ENCODE measurements at places on chromosomes 3 and 15. TPM values are rescaled to one million over a fixed set of nuclear protein-coding genes. Genes with fewer than 3 reads are reported as not detected.

The METTL6 gene
- 30.0 TPM for total RNA-seq

The MESP1 gene
- total RNA-seq: 8.9 TPM

The IGDCC3 gene
- 6.1 TPM for total RNA-seq

The CRYBG3 gene
- total RNA-seq: 16.7 TPM

The FRG2C gene
- not detected for total RNA-seq

The EFCC1 gene
- total RNA-seq: 2.0 TPM

The CPNE9 gene
- total RNA-seq: 16.8 TPM

DNA sequence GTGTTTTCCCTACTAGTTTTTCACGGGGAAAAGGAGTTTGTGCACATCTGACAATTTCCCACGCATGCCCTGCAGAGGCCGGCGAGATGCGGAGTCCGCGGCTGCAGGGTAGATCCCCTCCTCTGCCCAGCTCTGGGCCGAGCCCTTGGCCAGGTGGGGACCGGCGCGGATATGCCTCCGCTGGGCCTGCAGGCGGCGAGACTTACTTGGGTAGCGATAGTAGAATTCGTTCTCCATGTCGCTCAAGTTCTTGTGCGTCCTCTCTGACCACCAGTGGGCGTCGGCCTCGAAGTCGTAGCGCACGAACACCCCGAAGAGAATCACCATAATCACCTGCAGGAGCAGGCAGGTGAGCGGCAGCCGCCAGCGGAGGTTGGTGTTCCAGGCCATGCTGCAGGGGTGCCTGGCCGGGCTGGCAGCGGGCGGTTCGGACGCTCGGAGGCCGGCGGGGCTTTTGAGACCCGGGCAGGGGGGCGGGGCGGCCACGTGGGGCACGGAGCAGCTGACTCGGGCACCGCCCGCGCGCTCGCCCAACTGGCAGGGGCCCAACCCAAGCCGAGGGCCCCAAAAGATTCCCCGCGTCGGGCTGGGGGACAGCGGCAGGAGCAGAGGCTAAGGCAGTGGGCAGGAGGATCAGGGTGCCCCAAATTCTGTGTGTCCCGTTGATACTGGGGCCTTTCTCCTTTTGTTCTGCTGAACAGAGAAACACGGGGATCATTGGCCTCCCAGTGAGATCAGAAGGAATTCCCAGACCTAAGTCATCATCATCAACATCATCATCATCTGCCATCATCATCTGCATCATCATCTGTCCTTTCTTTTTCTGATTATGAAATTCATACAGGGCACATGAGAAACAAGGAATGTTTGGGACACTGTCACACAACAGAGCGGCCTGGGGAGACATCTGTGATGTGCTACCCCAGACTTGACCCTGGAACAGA is at the start of gene RHCG:
RHCG (minus strand) TSS at position 429 of the 944 bp plus-strand sequence; CDS start at position 390, 39 bp downstream.
- peak; percentile 35 for DNase-seq

DNA sequence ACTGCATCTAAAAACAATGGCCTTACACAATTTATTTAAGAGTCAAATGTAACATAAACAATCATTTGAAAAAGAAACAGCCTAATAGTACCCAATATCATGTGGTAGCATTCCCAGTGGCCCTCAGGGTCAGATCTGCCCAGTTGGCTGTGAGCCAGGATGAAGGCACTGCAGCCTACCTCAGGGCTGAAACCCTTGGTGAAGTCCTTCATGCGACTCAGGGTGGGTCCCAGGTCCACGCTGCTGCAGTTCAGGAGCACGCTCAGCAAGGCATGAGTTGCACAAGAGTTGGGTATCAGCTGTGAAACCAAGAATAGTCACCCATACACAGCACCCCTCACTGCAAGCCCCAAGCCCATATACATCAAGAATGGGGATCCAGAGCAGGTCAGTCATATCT is 37.1 kb downstream of the SEMA3G start:
- DNase-seq: no peak

DNA sequence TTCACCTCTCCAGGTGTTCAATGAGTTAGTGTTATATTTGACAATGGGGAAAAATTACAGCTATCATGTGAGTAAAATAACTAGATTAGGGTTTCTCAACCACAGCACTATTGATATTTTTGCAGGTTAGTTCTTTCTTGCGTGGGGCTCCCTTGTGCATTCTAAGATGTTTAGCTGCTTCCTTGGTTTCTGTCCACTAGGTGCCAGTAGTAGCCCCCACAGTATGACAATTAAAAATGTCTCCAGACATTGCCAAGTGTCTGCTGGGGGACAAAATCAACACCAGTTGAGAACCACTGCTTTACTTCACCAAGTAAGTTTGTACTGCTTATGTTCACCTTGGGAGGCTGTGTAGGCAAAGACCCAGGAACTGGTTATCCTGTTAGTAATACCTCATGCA is 618.7 kb downstream of the EDEM1 start:
- DNase-seq: no peak

DNA sequence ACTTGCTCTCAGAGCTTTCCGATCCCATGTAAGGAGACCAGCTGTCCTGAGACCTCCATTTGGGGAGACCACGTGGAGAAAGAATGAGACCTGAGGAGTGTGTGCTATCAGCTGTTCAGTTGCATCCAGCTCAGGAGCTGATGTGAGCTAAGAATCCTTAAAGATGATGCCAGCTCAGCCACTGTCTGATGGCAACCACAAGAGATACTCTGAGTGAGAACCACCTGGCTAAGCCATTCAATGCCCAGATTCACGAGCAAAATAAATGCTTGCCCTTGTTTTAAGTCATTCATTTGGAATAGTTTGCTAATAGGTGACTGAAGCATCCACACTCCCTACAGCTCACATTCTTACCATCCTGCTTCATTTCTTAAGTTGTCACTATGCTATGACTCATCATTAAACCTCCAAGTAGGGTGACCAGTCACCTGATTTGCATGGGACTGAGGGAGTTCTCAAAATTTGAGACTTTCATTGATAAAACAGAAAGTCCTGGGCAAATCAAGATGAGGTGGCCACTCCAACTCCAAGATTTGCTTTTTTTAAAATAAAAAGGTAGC is 56.4 kb downstream of the SPTSSB start:
- DNase-seq: no peak

GRCh38 chr3:31530960-31531335 is 1.8 kb upstream of the STT3B start:
- no peak for DNase-seq

DNA sequence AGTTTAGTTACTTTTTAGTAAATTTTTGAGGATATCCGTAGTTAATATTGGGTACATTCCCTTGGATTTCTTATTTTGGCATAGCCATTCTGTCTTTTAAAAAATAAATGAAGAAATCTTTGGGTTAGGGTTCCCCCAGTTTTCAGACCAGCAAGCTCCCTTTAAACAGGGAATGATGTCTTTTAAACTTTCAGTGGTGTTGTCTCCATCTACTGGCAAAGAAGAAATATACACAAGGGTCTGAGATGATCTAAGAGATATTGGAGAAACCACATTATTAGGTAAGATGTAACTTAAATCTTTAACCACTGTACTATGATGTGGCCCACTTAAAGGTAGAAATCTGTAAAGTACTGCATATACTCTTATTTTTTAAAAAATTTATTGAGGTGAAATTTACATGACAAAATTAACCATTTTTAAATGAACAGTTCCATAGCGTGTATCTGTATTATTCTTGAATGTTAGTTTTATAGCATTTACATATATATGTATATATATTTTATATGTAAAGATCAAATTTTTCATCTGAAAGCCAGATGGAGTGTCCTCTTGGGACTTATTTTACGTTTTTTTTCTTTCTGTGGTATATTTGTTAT is 35.1 kb upstream of the EIF3J start:
- no peak for DNase-seq

- no peak for DNase-seq
Measured at GRCh38 chr3:116849261-116849688, 139.7 kb downstream of the TUSC7 start.

DNA sequence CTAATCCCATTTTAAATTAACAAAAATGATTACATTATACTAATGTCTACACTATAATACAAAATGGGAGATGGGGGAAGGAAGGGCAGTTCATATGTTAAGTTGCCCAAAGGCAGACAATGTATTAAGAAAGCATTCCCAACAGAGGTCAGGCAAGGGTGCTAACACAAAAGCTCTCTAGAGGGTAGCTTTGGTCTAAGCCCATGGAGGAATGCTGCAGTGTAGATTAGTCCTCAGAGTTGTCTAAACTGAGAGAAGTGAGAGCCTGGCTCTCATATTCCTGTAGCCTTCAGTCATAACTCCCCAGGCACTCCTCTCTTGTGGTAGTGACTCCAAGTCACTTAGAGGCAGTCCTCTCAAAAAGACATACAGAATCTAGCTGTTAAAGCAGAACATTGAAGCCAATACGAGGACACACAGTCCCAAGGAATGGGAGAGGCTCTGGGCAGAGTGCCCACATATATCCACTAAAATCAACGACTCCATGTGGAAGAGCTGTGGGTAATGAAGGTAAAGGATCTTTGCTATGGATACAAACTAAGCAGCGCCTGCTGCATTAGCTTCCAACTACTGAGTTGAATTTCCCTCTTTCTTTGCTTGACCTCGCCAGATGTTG is 14.5 kb downstream of the NEK10 start:
- DNase-seq: no peak

- no peak for DNase-seq
Measured at GRCh38 chr3:107739227-107739626, 216.5 kb downstream of the BBX start.

GRCh38 chr15:43093026-43093425 is 12.8 kb downstream of the UBR1 start:
- DNase-seq: no peak

DNA sequence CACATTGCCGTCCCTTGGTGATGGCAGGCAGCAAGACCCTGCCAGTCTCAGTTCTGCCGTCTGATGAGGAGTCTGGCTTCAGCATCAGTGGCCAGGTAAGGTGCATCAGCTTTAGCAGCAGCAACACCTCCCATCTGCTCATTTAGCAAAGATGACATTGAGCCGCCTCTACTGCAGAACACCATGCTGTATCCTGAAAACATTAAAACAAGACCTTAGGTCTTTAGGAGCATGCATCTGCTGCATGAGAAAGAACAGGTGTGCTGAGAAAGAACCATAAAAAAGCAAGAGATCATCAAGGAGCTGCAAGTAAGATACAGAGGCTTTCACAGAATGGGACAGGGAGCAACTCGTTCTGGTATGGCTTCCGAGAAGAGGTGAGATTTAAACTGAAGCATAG is 87.5 kb downstream of the SCN11A start:
- DNase-seq: no peak

All from dorsolateral prefrontal cortex (tissue), 122 donors.